Activated naive CD8-positive, alpha-beta T cell treated with anti-CD3 and anti-CD28 coated beads for 36 hours (primary cell): ENCODE measurements at places on chromosomes 5 and 9. TPM values are rescaled to one million over a fixed set of nuclear protein-coding genes. Genes with fewer than 3 reads are reported as not detected.

Gene ZNF618
- total RNA-seq: 0.70 TPM

Gene SLC4A9
- total RNA-seq: not detected

DNA sequence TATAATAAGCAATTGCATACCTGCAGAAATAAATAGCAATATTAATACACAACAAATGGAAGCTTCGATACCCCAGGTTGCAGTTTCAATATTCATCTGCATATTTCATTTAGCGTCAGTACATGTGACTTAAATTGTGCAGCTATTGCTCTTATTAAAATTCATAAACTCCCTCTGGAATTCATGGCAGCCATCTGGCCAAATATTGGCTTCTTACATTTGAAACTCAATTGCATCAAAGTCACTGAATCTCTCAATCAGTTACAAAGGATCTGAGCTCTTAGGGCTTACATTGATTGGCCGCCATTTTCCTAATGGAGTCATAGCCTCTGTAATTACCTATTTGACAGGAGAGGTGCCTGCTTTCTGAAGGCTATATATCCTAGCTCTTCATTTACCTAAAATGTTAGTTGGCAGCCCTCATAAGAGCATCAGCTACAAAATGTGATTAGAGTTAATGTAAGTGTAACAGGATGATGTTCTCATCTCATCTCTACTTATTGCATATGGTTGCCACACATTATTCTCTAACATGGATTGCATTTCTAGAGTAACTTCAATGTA is 453.5 kb downstream of the CAAP1 start:
- DNase-seq: no peak

Gene LCN1
- not detected for total RNA-seq

- DNase-seq: no peak
These were observed 28.1 kb upstream of the RNU6ATAC start for GRCh38 chr9:134192311-134192950.
